CD4-positive, alpha-beta memory T cell (primary cell): ENCODE measurements at places on chromosomes 12 and 14.

DNA sequence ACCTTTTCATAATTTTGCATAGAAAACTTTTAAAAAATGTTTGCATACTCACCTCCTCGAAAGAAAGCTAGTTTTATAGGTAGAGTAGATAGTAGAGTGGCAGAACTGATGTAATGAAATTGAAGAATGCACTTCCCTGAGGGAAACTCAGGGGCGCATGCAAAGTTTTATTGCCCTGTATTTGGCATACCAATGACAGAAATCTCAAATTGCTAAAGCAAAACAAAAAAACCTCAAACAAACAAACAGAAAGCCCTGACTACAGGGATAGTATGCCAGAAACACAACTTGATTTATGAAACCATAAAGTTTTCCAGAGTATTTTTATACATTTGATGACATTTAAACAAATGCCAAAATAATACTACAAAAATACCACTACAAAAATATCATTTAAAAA is 1.8 kb downstream of the RASSF9 start:
- DNase-seq: no peak

- DNase-seq: no peak
Measured at GRCh38 chr12:51675071-51675803, 84.2 kb downstream of the SCN8A start.

DNA sequence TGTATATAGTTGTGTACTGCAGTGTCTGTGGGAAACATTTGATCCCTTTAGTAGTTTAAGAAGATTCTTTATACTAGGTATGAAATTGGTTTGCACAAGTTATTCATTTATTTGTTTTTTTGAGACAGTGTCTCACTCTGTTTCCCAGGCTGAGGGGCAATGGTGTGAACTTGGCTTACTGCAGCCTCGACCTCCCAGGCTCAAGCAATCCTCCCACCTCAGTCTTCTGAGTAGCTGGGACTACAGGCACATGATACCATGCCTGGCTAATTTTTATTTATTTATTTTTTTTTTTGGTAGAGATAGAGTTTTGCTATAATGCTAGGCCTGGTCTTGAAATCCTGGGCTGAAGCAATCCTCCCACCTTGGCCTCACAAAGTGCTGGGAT is 209.4 kb downstream of the RASSF9 start:
- DNase-seq: no peak

- DNase-seq: no peak
Measured at GRCh38 chr12:115335594-115335993, 651.6 kb upstream of the TBX3 start.

DNA sequence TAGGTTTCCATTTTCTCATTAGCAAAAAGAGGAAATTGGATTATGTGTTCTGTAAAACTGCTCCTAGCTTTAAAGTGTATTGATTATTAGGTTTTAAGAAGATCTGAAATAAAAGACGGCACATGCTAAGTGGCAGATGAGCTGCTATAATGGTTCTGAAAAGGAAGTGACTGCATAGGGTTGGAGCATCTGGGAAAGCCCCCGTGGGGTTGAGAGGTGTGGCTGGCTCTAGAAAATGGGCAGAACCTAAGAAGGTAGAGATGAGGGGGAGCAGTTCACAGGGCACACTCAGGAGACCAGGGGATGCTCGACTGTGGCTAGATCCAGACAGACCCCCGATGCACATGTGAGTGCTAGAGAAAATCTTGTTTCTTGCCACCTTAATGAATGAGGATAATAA is 1.9 kb downstream of the IFNG-AS1 start:
- peak; percentile 72 for DNase-seq

DNA sequence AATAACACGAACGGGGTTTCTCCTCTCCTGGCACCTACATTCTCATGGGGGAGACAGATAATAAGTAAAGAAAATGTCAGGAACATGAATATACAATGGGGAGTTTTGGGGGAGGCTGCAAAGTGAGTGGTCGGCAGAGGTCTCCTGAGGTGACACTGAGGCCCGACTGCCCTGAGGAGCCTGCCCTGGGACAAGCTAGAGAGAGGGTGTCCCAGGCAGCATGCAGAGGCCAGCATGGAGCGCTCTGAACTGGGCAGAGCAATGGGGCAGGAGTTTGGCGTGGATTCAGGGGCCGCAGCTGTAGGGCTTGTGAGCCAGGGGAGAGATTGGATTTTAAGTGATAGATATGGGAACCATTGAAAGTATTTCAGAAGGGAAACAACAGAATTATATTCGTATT is 320.5 kb downstream of the CACNA1C start:
- no peak for DNase-seq

- no peak for DNase-seq
Measured at GRCh38 chr12:70248876-70249275, 5.6 kb downstream of the CNOT2 start.

GRCh38 chr12:106527356-106527755 is 55.4 kb upstream of the RFX4 start:
- DNase-seq: no peak

DNA sequence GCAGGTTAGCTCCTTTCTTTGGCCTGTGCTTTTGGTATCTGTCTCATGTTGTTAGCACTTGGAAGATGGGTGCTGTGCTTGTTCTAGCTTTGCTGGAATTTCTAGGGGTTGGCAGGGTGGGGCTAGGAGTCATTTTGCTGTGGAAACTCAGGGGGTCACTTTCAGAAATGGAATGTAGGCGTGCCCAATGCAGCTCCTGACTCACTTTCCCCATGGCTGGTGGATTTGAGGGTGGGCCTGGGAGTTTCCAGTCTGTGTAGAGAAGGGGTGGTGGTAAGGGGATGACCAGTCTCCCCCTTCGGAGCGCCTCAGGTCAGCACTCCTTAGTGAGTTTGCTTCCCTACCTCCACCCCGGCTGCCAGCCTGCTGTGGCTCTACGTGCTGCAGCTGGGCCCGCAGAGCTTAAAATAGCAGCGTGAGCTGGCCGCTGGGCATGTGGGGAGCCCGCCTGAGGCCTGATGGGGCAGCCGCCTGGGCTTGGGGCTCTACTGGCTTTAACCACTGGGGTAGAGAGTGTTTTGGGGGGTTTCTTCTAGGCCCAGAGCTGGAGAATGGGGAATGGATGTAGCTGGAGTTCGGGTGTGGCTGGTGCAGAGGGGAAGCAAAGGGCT is 108.2 kb downstream of the TSPAN9 start:
- no peak for DNase-seq

GRCh38 chr14:35121026-35121886 is 534 bp downstream of the PPP2R3C start:
- no peak for DNase-seq

- no peak for DNase-seq
Measured at GRCh38 chr12:95951515-95951914, 8.4 kb downstream of the AMDHD1 start.

GRCh38 chr14:89027097-89027740 is 202.8 kb downstream of the TTC8 start:
- peak; percentile 46 for DNase-seq

- DNase-seq: no peak
Measured at GRCh38 chr14:61392297-61392696, 70.9 kb downstream of the PRKCH start.

DNA sequence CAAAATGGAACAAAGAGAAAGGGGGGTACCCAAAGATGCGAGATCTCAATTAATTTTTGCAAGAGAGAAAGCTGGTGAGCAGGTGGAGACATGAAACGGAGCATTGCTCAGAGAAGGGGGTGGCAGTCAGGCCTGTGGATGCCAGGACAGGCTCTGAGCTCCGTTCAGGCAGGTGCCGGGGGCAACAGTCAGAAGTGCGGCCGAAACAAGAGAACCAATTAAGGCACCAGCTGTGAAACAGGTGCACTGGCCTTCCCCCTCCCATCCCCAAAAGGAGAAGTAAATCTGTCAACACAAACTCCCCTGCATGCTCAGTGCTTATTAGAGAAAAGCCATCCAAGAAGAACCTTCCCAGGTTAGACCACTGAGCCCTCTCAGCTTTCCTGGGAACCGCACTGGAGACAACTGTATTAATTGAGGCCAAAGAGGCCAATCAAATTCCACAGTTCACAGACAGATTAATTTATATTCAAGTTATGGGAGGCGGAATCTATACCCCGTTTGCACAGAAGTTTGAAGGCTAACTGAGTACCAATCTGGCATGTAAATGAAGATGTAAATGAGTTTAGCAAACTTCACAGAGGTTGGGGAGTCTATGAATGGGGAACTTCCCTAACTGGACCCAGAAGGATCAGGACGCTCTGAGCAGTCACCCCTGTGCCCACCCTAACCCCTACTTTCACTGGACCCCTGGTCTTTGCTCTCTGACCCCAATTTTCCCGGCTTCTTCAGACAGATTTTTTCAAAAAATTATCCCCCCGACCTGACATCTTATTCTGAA is 20.9 kb downstream of the OAS2 start:
- DNase-seq: no peak

DNA sequence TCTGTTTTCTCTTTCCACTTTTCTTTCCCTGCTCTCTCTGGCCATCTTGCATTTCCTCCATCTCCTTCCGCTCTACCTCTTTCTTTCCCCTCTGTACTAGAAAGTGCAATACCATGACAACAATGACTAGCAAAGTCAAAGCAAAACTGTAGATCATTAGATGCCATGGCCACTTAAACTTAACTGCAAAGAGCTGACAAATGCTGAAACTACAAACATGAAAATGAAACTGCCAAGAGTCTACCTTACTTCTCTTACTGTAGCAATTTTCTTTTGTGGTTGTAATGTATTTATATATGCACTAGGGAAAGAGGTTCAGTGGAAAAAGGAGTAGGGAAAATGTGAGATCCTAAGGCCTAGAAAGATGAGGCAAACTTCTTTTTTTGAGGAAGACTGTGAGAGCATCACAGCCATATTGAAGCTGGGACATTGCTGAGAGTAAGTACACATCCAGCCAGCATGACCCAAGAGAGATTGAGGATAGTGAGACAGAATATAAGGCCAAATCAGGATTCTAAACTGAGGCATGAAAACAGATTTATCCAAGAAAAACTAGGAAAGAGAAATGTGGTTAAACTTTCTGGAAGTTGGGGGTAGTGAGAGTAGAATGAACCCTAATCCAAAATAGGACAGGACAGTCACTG is 276.6 kb upstream of the NAV3 start:
- no peak for DNase-seq

DNA sequence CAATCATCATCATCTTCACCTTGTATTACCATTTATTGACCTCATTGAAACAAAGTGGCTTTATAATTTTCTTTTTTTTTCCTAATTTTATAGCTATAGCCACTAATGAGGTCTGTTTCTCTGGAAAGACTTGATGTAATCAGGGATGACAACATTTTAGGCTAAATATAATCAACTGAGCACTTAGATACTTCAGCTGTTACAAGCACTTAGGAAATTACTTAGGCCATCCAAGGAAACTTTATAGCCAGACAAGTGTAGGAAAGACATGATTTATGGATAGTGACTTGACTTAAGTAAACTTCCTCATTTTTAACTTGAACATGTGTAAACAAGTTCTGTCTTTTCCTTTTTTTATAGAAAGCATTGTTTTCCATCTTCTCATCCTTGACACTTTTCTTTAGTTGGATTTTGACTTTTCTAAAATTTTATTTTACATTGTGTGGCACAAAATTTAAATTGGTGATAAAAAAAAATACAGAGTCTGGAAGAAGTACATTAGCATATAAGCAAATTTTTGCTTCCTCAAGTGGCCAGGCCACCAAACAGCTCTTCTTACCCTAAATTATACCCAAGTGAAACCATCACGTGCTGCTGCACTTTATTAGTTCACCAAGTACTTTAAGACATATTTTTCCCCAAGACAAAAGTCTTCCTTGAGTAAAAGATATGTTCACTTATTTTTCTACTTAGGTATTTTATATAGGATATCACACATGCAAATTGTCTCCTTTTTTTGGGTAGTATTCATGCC is 15.1 kb downstream of the CPNE8 start:
- no peak for DNase-seq

DNA sequence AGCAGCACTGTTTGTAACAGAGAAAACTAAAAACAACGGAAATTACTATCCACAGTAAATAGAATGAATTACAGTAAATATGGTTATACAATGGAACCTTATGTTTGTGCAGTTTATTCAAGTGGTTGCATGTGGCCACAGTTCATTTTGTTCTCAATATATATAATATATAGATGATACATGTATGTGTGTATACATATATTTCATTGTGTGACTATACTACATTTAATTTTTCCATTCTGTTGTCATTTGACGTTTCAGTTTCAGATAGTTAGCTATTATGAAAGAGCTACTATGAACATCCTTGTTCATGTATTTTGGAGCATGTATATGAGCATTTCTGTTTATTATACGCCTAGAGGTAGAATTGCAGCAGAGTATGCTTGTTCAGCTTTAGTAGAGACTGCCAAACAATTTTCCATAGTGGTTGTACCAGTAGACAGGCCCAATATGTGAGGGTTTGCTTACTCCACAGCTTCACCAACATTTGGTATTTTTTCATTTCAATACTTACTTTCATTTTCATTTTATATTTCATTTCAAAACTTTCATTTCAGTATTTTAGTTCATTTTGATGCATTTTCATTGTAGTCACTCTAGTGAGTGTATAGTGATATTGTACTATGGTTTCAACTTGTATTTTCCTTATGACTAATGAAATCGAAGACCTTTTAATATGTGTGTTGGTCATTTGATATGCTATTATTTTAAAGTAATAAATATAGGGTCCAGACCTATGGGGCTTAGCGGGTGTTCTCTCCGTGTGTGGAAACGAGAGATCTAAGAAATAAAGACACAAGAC is 141.5 kb upstream of the FGD4 start:
- no peak for DNase-seq

- DNase-seq: no peak
Measured at GRCh38 chr14:103367995-103368394, 17.2 kb upstream of the MARK3 start.

GRCh38 chr14:77007975-77008421 is 20.5 kb downstream of the IRF2BPL start:
- no peak for DNase-seq

GRCh38 chr14:102510616-102511520 is 1.3 kb upstream of the ANKRD9 start:
- no peak for DNase-seq
